Stimulated activated memory B cell treated with anti-CD40 and anti-IgM and Interleukin-4, amounts not matched to agents 10 μg/mL and 1 μg/mL and 100 μg/mL, for 72 hours (primary cell): ENCODE measurements at places on chromosomes 6 and 20.

- H3K36me3 ChIP-seq: no peaks in the 10 kb centered on the region
- ATAC-seq: no peak
- no peaks in the 10 kb centered on the region for H3K4me1 ChIP-seq
- no peaks in the 10 kb centered on the region for H3K27me3 ChIP-seq
- no peak overlapping the region for H3K27ac ChIP-seq
Measured at GRCh38 chr6:98014442-98015201, 731.6 kb upstream of the MMS22L start.

- H3K27ac ChIP-seq: no peak overlapping the region
- peaks cover 22% of the 10 kb centered on the region for H3K27me3 ChIP-seq
- no peak for ATAC-seq
- no peaks in the 10 kb centered on the region for H3K36me3 ChIP-seq
Measured at GRCh38 chr6:138537106-138537505, 37.8 kb upstream of the NHSL1 start.

DNA sequence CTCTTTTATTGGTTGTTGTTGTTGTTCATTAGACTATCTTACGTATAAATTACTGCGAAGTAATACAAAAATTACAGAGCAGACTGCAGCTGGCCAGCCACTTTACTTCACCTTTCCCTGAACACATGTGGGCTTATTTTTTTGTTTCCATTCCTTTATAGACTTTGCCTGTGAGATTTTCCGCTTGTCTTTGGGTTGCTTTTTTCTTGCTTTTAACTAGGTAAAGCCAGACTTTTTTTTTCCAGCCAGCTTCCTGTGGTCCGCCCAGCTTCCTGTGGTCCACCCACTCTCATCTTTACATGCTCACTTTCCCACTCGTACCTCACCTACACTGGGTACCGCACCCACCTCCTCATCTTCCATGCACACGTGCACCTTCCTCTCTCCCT is 79.0 kb downstream of the IPCEF1 start:
- peak; percentile 20 for ATAC-seq
- H3K27ac ChIP-seq: peak overlapping the region; percentile 67
- peak overlapping the region; percentile 64 for H3K4me3 ChIP-seq
- H3K27me3 ChIP-seq: no peaks in the 10 kb centered on the region

- H3K27ac ChIP-seq: peak overlapping the region; percentile 49
- H3K36me3 ChIP-seq: peaks cover 24% of the 10 kb centered on the region
- H3K27me3 ChIP-seq: no peaks in the 10 kb centered on the region
- H3K4me3 ChIP-seq: peak overlapping the region; percentile 10
Measured at GRCh38 chr6:4906293-4907276, 97.3 kb downstream of the RPP40 start.

GRCh38 chr6:141758430-141758829 is 374.3 kb upstream of the GJE1 start:
- H3K4me1 ChIP-seq: no peaks in the 10 kb centered on the region
- no peaks in the 10 kb centered on the region for H3K27me3 ChIP-seq
- H3K4me3 ChIP-seq: no peak overlapping the region
- ATAC-seq: no peak
- H3K27ac ChIP-seq: no peak overlapping the region

DNA sequence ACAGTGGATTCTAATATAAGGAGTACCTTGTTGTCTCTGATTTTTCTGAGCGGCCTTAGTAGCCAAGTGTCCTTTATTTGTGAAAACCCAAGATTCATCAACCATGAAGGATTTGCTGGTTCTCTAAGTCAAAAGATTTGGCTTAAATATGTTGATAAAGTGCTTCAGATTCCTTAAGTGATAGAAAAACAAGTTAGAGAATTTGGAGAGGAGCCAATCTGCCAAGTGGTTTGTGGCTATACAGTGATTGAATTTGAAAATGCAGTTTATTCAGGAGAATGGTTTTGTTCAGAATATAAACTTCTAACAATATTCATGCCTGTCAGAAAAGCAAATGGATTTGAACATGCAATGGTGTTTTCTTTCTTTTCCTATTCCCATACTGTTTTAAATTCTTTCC is 54.8 kb downstream of the CAP2 start:
- H3K4me1 ChIP-seq: peaks cover 14% of the 10 kb centered on the region
- peaks cover 14% of the 10 kb centered on the region for H3K27me3 ChIP-seq
- no peak for ATAC-seq
- H3K36me3 ChIP-seq: no peaks in the 10 kb centered on the region
- H3K27ac ChIP-seq: no peak overlapping the region

GRCh38 chr6:21780679-21781078 is 187.1 kb downstream of the SOX4 start:
- no peaks in the 10 kb centered on the region for H3K36me3 ChIP-seq
- H3K4me3 ChIP-seq: no peak overlapping the region
- ATAC-seq: no peak
- no peaks in the 10 kb centered on the region for H3K4me1 ChIP-seq
- H3K27ac ChIP-seq: no peak overlapping the region

- no peaks in the 10 kb centered on the region for H3K4me1 ChIP-seq
- no peak overlapping the region for H3K27ac ChIP-seq
- no peak overlapping the region for H3K4me3 ChIP-seq
- no peak for ATAC-seq
- peaks cover 19% of the 10 kb centered on the region for H3K27me3 ChIP-seq
Measured at GRCh38 chr6:133761706-133762105, 127.2 kb upstream of the TCF21 start.

GRCh38 chr20:41369673-41370072 is 3.1 kb upstream of the EMILIN3 start:
- peak; percentile 28 for ATAC-seq
- no peak overlapping the region for H3K4me3 ChIP-seq
- peaks cover 81% of the 10 kb centered on the region for H3K27me3 ChIP-seq
- H3K36me3 ChIP-seq: peaks cover 5% of the 10 kb centered on the region
- no peak overlapping the region for H3K27ac ChIP-seq
- H3K4me1 ChIP-seq: peaks cover 12% of the 10 kb centered on the region

DNA sequence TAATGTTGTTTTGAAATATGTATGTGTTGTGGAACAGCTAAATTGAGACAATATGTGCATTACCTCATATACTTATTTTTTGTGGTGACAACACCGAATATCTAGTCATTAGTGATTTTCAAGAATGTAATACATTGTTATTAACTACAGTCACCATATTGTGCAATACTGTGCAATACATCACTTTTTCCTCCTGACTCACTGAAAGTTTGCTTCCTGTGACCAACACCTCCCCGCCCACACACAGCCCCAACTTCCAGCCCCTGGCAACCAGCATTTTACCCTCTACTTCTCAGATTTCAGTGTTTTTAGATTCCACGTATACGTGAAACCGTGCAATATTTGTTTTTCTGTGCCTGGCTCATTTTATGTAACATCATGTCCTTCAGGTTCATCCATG is 627.9 kb downstream of the PRKN start:
- no peaks in the 10 kb centered on the region for H3K4me1 ChIP-seq
- H3K36me3 ChIP-seq: no peaks in the 10 kb centered on the region
- no peak overlapping the region for H3K4me3 ChIP-seq

DNA sequence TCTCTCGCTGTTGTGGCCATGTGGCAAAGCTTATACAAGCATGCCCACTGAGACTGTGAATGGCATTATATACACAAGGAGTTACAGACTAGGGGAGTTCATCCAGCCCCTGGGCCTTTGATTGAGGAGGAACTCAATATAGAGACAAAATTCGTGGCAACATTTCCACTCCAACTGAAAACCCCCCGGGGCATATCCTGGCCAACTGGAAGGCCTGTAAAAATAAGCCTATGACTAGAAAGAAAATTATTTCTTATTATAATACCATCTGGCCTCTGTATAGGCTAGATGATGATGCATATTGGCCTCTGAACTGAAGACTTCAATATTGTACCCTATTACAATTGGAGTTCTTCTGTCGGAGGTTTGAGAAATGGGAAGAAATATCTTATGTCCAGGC is 175.5 kb upstream of the GJE1 start:
- H3K27me3 ChIP-seq: no peaks in the 10 kb centered on the region
- no peaks in the 10 kb centered on the region for H3K36me3 ChIP-seq
- H3K4me3 ChIP-seq: no peak overlapping the region
- no peaks in the 10 kb centered on the region for H3K4me1 ChIP-seq
- ATAC-seq: no peak
- no peak overlapping the region for H3K27ac ChIP-seq

- H3K4me3 ChIP-seq: no peak overlapping the region
- peaks cover 5% of the 10 kb centered on the region for H3K4me1 ChIP-seq
- no peaks in the 10 kb centered on the region for H3K36me3 ChIP-seq
- ATAC-seq: no peak
- H3K27ac ChIP-seq: no peak overlapping the region
Measured at GRCh38 chr6:33936886-33937285, 133.1 kb upstream of the MLN start.

DNA sequence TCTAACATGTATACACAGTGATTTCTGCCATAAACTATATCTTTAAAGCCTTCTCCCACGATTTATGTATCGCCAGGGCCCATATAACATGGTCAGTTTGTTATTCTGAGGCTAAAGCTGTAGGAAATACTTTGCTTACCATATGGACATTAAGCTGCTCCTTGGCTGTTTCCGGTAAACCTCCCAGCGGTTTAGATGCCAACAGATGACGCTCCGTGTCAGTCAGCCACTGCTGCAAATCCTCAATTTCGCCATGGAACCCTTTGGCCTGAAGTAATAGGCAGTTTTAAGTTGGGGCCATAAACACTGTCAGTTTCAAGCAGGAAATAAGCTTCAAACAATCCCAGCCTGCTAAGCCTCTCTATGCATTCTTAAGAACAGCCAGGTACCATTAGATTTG is 145.4 kb downstream of the DST start:
- H3K27me3 ChIP-seq: no peaks in the 10 kb centered on the region
- no peak overlapping the region for H3K27ac ChIP-seq
- no peak overlapping the region for H3K4me3 ChIP-seq
- no peaks in the 10 kb centered on the region for H3K36me3 ChIP-seq

- H3K27me3 ChIP-seq: no peaks in the 10 kb centered on the region
- no peaks in the 10 kb centered on the region for H3K36me3 ChIP-seq
- ATAC-seq: no peak
- H3K4me3 ChIP-seq: no peak overlapping the region
- peaks cover 5% of the 10 kb centered on the region for H3K4me1 ChIP-seq
- no peak overlapping the region for H3K27ac ChIP-seq
Measured at GRCh38 chr6:165746331-165746730, 83.3 kb upstream of the PDE10A start.

DNA sequence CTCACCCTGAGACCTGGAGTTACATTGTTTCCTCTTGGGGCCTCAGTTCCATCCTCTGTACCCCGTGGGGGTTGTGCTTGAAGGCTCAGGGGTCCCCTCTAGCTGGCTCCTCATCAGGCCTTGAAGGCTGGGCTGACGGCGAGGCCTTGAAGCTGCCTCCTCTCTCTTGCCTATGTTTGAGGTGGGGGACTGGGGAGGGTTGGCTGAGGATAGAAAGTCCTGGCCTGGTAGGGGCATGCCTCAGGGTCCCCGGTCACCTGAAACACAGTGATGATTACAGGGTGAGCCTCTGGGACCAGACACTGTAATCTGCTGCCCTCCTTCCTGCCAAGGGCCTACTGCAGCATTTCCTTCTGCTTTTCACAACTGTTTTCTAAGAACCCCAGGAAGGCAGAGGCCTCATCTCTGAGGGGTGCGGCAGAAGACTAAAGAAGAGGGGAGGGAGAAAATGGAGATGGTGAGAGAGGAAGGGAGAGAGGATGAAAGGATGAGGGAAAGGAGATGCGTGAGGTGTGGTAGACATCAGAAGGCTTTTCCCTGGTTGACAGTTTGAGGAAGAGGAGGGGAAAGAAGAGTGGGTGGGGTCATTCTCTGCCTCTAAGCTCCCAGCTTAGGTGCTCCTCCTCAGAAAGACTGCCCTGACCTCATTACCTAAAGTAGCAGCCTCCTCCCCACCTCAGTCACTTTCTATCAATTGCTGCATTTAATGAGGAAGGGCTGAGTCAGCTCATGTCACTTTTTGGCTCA is 29.7 kb downstream of the VEGFA start:
- ATAC-seq: peak; percentile 65
- peak overlapping the region; percentile 57 for H3K27ac ChIP-seq
- H3K27me3 ChIP-seq: peaks cover 20% of the 10 kb centered on the region
- H3K4me1 ChIP-seq: peaks cover 23% of the 10 kb centered on the region
- H3K4me3 ChIP-seq: no peak overlapping the region

GRCh38 chr6:165605901-165606739 is 56.9 kb downstream of the PDE10A start:
- H3K27ac ChIP-seq: no peak overlapping the region
